Anterior cingulate cortex (tissue), 58 donors: ENCODE measurements at places on chromosomes 2 and 18.

DNA sequence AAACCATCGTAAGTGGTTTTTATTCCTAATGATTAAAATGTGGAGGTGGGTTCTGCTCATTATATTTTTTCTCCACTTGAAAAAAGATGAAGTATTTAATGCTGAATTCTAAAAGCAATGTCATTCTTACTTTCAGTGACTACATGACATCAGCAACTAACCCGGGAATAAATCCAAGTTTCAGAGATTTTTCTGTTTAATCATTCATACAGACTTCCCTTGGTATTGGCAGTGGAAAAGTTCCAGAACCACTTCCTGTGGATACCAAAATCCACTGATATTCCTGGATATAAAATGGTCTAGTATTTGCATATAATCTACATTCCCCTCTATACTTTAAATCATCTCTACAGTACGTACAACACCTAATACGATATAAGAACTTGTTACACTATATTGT, 128.6 kb downstream of the ZNF532 start:
- no peak for DNase-seq

- no peak for DNase-seq
Observed at GRCh38 chr2:32422133-32422532, 65.3 kb downstream of the BIRC6 start.

DNA sequence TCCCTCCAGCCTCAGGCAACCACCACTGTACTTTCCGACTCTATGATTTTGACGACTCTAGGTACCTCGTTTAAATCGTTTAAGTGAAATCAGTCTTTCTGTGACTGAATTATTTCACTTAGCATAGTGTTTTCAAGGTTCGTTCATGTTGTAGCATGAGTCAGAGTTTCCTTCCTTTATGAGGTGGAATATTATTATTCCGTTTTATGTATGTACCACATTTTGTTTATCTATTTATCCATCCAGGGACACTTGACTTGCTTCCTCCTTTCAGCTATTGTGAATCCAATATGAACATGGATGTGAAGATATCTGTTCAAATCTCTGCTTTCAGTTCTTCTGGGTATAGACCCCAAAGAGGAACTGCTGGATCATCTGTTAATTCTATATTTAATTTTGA, 19.1 kb downstream of the IL1R2 start:
- no peak for DNase-seq

- no peak for DNase-seq
Observed at GRCh38 chr2:54577035-54577434, 120.9 kb downstream of the SPTBN1 start.

GRCh38 chr2:152564754-152565551, 152.3 kb downstream of the PRPF40A start:
- no peak for DNase-seq

DNA sequence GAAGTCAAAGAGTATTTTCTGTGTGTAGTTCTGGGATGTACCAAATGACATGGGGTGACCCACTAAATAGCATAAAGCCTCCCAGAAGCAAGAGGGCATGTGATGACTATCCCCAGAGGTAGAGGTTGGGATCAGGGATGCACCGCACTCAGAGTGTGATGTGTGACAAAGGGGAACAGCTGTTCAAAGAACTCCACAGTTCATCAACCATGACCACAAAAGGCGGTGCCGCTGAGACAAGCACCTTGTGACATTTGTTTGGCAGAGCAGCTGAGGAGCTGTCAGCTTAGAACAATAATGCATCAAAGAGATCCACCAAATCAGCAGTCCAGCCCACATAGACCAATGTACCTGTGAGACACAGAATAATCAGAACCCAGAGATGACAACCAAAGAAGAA, 81.3 kb downstream of the VWC2L start:
- DNase-seq: no peak

DNA sequence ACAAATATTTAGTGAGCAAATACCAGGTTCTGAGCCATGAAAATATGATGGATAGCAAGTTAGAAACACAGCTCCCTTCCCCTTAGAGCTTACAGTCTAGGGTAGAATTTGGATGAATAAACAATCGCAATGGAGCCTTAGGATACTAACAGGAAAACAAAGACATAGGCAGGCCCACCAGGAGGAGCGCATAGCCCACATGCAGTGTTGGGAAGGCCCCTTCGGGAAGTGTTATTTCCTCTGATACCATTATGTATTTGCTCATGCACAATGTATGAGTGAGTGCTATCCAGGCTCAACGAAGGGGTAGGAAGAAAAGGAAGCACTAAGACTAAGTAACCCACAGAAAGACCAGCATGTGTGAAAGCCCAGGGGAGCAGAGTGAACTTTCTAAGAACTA, 54.0 kb downstream of the RAB27B start:
- no peak for DNase-seq

DNA sequence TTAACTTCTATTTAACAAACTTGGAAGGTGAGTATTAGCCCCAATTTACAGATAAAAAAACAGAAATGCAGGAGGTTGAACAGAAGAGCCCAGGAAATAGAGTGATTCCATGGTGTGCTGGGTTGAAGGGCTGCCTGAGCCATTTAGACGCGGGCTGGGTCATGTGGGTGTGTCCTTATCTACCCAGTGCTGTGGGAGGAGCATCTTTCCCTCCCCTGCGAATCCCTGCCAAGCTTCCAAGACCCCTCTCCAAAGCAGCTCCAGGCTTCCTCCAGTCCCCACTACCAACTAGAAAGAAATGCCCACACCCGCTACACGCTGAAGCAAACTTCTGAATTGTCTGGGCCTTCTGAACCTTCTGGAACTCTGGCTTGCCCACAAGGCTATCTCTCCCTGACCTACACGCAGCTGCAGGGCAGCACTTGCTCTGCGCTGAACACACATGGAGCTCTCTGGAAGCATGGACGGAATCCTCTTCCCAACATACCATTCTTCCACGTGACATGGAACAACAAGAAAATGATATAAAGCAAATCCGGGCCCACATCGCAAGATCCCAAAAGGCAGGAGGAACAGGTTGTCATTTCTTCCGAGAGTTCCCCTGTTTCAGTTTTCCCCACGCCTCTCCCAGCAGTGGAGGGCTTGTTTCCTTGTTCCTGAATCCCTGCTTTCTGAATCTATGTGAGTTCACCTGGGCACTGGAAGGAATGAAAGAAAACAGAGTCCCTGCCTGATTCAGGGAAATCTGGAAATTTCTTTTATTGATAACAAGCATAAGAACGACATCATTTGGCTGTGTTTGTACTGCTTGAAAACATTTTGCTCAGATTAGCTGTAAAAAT, 562.7 kb upstream of the ID2 start:
- DNase-seq: no peak
